ENCODE measurements at places on chromosomes 3 and 15.

DNA sequence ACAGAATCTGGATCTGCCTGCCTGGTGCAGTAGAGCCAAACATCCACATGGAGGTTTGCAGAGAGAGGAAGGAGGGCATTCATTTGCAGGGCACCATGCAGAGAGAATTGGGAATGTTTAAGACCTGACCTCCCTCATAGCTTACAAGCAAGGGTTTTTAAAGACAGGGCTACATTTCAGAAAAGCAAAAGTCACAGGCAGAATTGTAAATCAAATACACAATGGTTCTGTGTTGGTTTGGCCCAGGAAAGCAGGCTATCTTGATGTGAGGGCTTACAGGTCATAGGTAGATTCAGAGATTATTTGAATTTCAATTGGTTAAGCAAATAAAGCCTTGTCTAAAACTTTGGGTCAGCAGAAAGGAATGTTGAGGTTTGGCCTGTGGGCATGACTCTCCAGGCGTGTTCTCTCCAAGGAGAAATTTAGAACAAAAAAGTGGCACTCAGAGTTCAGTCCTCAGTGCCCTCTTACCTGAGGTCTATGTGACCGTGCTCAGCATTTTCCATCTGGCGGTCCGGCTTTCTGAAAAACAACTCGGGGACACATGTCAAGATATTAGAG, 91.5 kb downstream of the CD47 start:
- no peak for DNase-seq

- no peak for DNase-seq
Observed at GRCh38 chr15:80502782-80503181, 98.6 kb downstream of the ARNT2 start.

GRCh38 chr3:83093222-83093572, 1331.8 kb upstream of the GBE1 start:
- DNase-seq = no peak

DNA sequence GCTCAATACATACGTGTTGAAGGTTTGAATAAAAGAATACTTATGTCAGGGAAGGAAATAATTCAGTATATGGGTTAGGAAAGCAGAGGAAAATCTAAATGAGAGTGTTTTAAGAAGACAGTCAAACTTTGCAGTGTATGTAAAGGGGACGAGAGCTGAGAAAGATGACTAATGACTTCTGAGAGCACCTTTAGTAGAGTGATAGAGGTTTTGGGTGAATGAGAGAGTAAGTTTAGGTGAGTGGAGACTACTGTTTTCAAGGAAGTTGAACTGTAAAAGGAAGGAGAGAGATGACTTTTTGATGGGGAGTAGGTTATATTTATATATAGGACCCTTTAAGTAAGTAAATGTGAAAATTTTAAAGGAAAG, 9.4 kb downstream of the TBC1D23 start:
- DNase-seq = no peak

DNA sequence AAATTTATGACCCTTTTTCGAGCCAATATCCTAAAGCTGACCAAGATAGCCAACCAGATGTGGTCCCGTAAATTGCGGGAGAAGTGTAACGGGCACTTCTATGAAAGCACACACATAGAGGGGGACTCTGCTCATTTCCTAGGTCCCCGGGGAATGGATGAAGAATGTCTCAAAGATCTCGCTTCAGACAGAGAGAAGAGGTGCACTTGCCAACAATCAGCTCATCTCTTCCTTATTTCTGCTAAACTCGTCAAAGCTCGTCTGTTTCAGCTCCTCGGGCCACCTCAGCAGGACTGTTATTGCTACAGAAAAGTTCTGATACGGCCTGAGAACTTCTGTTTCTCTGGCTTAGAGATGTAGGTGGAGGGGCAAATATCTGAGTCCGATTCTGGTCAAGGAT, 71.8 kb downstream of the TM2D3 start:
- no peak for DNase-seq
